Large intestine (tissue), 12 donors: ENCODE measurements at places on chromosomes 3 and 15. TPM values are rescaled to one million over a fixed set of nuclear protein-coding genes. Genes with fewer than 3 reads are reported as not detected.
A peak's percentile ranks its signal among the peaks of the same experiment; 100 is the strongest.

The MYH15 gene
- 1.0 TPM for polyA plus RNA-seq

The NBEAL2 gene
- polyA plus RNA-seq: 40.8 TPM

The SETD2 gene
- 37.1 TPM for polyA plus RNA-seq

DNA sequence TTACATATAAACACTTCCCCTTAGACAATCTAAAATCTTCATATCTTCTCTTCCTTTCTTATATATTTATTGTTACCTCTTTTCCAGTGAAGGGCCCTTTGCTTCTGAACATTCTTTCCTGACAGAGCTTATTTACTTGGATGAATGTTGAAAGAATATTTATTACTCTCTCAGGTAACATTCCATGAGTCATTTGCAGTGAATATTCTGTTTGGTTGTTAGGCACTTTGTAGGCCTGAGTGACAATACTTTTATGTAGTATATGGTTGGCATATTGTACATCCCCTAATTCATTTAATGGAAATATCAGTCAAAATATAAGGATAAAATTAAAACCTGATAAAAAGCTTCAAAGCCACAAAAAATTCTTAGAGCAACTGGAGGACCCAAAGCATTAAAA is 260.9 kb upstream of the KCNMB2 start:
- no peaks in the 10 kb centered on the region for H3K27me3 ChIP-seq
- H3K4me1 ChIP-seq: peaks cover 30% of the 10 kb centered on the region

- no peaks in the 10 kb centered on the region for H3K27me3 ChIP-seq
- no peaks in the 10 kb centered on the region for H3K36me3 ChIP-seq
- H3K27ac ChIP-seq: no peak overlapping the region
- H3K4me3 ChIP-seq: no peak overlapping the region
Observed at GRCh38 chr3:183330881-183331280, 77.8 kb downstream of the B3GNT5 start.

DNA sequence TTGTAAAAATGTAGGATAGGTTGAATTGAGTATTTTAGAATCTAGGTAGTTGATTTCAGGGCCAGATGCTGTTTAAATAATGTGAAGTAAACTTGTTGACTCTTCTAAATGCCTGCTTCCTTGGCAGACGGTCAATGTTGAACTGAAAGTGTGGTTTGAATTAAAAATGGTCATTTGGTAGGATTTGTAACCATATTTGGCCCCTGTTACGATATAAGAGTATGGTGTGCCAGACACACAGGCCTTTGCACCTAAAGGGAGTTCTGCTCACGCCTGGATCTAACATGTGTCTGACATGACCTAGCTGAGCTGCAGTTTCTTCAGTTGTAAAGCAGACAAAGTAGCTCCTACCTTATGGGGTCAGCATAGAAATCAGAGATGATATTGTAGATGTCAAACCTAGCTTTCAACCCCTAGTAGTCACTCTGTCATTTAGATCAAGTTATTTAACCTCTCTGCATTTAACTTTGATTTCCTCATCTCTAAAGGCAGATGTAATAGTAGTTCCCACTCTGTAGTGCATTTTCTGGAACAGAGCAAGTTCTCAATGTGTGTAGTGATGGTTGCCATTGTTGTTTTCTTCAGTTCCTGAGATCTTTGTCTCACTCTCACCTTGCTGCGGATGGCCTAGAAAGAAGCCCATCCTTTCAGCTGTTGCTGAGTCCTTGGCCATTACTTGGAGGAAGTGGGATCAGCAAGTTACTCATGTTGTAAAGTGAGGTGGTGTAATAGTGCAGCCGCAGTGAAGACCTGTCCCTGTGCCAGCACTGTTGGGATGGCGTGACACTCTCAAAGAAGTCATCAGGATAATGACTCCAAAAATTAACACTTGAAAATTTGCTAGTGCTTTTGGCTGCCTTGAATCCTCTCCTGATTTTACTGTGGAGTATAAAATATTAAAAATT is 90.2 kb downstream of the GHSR start:
- no peak overlapping the region for H3K4me3 ChIP-seq
- no peaks in the 10 kb centered on the region for H3K4me1 ChIP-seq
- DNase-seq: no peak
- no peaks in the 10 kb centered on the region for H3K27me3 ChIP-seq
- no peak overlapping the region for H3K27ac ChIP-seq

DNA sequence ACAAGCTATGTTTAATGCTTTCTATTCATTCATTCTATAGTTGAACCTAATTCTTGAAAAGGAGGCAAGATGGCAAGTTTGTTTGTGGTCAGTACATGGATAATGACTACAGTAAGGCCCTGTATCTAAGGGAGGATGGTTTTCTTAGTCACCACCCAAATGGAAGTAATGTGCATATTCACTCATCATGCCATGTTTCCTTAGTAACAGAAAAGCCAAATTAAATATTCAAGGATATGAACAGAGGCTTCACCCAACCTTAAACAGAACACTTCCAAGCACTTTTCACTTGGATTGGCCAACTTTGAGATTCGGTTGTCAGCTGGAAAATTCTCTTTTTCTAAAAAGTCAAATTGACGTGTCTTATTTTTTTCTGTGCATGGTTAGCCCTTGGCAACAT is 805.3 kb upstream of the LMCD1 start:
- no peak overlapping the region for H3K27ac ChIP-seq
- H3K27me3 ChIP-seq: peaks cover 4% of the 10 kb centered on the region
- no peak overlapping the region for H3K4me3 ChIP-seq
- H3K4me1 ChIP-seq: no peaks in the 10 kb centered on the region
- no peaks in the 10 kb centered on the region for H3K36me3 ChIP-seq

DNA sequence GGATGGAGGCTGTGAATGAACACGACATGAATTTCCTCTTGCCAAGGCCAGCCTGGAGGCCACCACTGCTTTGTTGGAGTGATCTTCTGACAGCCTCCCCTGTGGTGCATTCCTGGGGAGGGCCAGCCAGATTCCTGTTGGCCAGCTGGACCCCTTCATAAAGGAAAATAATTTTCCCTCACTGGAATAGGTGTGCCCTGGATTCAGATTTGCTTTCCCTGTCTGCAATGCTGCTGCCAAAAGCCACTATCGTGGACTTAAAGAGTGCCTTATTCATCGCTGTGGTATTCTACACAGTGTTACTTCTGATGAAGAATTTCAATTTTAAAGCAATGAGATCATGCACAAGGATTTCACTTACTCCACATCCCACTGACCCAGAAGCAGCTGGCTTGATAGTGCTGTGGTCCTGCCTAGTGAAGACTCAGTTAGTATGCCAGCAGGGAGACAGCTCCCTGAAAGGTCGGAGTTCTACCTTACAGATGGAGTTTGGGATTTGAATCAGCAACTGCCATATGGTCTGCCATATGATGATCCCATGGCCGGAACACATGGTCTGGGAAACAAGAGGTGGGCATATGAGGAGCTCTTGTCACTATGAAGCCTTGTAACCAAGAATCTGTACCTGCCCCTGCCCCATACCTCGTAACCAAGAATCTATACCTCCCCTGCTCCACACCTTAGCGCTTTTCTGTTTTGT is 145.2 kb downstream of the KLF13 start:
- H3K27me3 ChIP-seq: peaks cover 3% of the 10 kb centered on the region
- H3K4me1 ChIP-seq: peaks cover 2% of the 10 kb centered on the region
- H3K36me3 ChIP-seq: no peaks in the 10 kb centered on the region
- DNase-seq: no peak

DNA sequence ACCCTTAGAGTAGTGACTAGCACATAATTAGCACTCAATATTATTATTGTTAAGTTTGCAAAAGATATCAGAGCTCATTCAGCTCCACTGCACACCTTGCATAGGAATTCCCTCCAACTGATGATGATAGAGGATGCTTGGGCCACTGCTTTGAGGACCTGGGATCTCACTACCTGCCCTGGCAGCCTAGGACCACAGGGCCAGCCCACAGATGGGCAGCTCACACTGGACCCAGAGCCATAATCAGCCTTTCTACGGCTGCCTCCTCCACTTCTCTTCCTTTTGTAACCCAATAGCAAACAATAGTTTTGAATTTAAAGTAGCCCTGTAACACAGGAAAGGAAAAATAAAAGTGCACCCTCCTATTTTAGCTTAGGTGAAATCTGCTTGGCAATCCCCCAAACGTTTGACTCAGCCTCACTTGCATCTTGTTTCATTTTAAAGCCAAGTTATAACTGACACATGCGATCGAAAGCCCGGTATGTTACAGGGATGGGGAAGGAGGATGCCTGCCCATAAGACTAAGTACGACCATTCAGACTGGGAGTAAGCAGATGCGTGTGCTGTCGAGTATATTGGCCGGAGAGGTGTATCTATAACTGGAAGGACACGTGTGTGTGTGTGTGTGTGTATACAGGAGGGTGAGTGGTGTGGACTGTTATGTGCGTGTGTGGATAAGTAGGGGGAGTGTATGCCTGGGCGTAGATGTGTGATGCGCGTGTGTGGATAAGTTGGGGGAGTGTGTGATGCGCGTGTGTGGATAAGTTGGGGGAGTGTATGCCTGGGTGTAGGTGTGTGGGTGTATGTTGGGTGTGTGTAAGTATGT is 65.9 kb downstream of the CPN2 start:
- no peak overlapping the region for H3K4me3 ChIP-seq
- H3K27ac ChIP-seq: no peak overlapping the region
- no peaks in the 10 kb centered on the region for H3K36me3 ChIP-seq

DNA sequence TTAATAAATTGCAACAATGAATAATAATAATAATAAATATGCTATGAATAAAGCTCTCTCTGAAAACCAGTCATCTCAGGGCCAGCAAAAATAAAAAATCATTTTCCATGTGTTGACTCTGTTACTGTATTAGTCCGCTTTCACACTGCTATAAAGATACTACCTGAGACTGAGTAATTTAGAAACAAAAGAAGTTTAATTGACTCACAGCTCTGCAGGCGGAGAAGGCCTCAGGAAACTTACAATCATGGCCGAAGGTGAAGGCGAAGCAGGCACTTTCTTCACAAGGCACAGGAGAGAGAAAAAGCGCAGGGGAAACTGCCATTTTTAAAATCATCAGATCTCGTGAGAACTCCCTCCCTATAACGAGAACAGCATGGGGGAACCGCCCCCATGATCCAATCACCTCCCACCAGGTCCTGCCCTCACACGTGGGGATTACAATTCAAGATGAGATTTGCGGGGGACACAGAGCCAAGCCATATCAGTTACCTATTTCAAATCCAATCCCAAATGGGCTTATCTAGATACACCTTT is 224.1 kb downstream of the IGSF11 start:
- H3K27ac ChIP-seq: no peak overlapping the region
- H3K4me3 ChIP-seq: no peak overlapping the region
- no peak for DNase-seq
- H3K27me3 ChIP-seq: no peaks in the 10 kb centered on the region

- DNase-seq: no peak
- no peaks in the 10 kb centered on the region for H3K36me3 ChIP-seq
- H3K27ac ChIP-seq: no peak overlapping the region
- H3K4me3 ChIP-seq: no peak overlapping the region
Observed at GRCh38 chr3:127853681-127854080, 31.4 kb upstream of the MGLL start.

GRCh38 chr15:90413411-90414379 is 25.7 kb downstream of the IQGAP1 start:
- H3K27ac ChIP-seq: peak overlapping the region; percentile 49
- H3K36me3 ChIP-seq: no peaks in the 10 kb centered on the region
- no peaks in the 10 kb centered on the region for H3K27me3 ChIP-seq
- DNase-seq: no peak
- no peak overlapping the region for H3K4me3 ChIP-seq

DNA sequence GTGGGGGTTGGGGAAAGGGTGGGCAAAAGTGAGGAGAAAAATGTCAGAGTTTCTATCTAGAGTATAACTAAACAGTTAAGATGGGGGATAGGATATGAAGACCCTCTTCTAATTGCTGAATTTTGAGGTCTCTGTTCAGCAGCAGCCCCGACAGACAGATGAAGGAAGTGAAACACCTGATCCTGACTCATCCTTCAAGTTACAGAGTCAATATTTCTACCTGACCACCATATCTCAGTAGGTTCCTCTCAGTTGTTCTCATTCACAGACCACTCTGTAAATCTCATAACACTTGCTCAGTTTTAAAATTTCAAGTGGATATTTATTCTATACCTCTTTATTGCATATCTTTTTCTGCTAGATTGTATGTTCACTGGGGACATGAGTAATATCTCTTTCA is 69.5 kb downstream of the CCDC54 start:
- no peaks in the 10 kb centered on the region for H3K36me3 ChIP-seq
- H3K4me1 ChIP-seq: no peaks in the 10 kb centered on the region
- no peak for DNase-seq

GRCh38 chr3:27616031-27616430 is 106.1 kb downstream of the EOMES start:
- no peak overlapping the region for H3K27ac ChIP-seq
- H3K4me1 ChIP-seq: no peaks in the 10 kb centered on the region
- H3K36me3 ChIP-seq: no peaks in the 10 kb centered on the region
- H3K27me3 ChIP-seq: no peaks in the 10 kb centered on the region
- no peak for DNase-seq
- no peak overlapping the region for H3K4me3 ChIP-seq

DNA sequence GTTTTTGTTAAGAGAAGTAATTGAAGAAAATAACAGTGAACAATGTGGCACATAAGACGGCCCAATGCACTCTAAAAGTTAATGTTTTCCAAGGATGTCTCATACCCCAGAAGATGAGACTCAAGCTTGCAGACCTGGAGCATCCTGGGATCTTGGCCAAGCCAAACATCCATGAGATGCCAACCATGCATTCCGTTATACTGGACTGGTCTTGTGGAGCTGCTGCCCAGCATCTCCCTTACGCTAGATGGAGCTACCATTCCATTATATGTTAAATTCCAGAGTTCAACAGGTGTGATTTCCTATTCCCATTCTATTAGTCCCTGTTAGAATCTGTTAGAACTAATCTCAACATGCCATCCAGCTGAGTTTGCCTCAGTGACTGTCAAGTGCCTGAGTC is 181.8 kb downstream of the PDCD6IP start:
- no peaks in the 10 kb centered on the region for H3K27me3 ChIP-seq
- DNase-seq: peak; percentile 11

DNA sequence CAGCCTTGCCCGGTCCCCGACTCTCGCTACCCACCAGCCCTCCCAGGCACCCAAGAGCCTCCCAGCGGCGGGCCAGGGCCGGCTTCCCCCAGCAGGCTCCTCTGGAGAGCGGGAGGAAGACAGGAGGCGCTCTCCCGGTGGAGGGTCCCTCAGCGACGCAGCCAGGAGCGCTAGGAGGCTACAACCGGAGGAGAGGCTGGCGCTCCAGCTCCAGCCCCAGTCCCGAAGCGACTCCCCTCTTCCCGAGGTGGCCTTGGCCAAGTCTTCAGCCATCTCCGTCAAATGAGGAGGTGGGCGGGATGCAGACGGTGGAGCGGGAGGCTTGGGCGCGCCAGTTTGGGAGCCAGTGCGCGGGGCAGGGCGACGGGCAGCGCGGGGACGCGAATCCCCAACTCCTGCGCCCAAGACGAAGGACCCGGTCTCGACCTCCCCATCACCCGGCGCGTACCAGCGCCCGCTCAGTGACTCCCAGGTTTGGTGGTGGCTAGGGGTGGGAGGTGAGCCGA is 722 bp downstream of the CHRNA3 start:
- DNase-seq: no peak
- no peaks in the 10 kb centered on the region for H3K4me1 ChIP-seq
- peak overlapping the region; percentile 31 for H3K4me3 ChIP-seq
- H3K27ac ChIP-seq: peak overlapping the region; percentile 56

DNA sequence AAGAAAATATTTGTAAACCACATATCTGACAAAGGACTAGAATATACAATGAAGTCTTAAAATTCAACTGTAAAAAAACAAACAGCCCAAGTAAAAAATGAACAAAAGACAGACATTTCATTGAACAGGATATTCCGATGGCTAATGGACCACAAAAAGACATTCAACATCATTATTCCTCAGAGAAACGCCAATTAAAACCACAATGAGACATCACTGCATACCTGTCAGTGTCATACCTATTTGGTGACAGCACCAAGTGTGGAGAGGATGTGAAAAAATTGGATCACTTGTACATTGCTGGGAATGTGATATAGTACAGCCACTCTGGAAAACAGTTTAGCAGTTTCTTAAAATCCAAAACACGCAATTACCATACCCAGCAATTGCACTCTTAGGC is 29.9 kb upstream of the TJP1 start:
- H3K4me1 ChIP-seq: no peaks in the 10 kb centered on the region
- no peaks in the 10 kb centered on the region for H3K27me3 ChIP-seq
- no peak overlapping the region for H3K27ac ChIP-seq
- DNase-seq: no peak
